ENCODE measurements at places on chromosomes 5 and 9.

DNA sequence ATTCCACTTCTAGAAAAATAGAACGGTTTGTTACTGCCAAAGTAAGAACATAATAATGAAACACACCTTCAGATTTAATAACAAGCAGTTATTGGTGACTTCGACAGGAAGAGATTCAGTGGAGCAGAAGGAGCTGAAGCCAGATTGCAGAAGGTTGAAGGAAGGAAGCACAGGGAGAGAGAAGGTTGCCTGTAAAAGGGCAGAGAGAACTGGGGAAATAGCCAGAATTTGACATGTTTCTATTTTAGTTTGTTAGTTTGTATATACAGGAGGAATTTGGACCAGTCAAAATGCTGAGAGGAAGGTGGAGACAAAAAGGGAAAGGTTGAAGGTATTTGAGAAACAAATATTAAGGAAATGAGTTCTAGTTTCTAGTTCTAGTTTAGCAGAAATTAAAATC is 269.2 kb upstream of the ELAVL2 start:
- no peak for DNase-seq

- DNase-seq = no peak
These were observed 7.5 kb downstream of the ADAMTS13 start for GRCh38 chr9:133429641-133430161.

DNA sequence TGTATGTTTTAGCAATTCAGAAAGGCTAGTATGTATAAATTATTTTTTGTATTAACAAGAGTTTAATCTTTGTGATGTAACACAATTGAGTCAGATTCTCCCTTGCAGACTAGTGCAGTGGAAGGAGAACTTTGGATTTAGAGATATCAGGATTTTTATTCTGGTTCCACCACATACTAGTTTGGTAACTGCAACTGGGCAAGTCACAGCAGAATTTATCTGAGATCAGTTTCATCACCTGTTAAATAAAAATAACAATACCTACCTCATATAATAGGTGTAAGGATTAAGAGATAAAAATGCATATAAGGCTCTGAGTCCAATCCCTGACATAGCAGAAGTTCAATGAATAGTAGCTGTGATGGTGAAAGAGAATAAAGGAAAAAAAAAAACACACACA is 34.0 kb upstream of the ZNF462 start:
- DNase-seq = no peak

- DNase-seq = no peak
These were observed 265.2 kb upstream of the RASA1 start for GRCh38 chr5:87002485-87002884.

DNA sequence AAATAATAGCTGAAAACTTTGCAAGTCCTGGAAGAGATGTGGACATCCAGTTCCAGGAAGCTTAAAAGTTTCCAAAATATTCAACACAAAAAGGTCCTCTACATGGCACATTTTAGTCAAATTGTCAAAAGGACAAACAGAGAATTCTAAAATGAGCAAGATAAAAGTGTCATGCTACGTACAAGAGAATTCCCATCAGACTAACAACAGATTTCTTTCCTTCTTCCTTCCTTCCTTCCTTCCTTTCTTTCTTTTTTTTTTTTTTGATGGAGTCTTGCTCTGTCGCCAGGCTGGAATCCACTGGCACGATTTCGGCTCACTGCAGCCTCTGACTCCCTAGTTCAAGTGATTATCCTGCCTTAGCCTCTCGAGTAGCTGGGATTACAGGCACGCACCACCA is 39.3 kb downstream of the BTNL8 start:
- no peak for DNase-seq

DNA sequence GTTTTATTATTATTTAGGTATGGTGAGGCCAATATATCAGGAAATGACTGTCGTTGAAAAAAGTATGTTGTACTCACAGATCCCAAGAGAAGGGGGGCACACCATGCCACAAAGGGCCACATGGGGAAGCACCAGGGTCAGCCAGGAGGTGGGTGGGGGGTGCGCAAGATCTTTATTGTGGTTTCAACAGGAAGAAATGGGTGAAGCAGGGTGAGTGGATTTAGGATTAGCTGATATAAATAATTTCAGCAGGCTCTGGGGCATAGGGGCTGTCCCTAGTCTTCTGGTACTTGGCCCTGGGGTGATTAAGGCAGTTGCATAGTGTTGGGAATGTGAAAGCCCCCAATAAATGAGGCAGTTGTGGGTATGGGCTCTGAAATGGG is 8.6 kb downstream of the PDCD1LG2 start:
- DNase-seq = no peak

All from T47D (cell line).